Activated T-helper 17 cell treated with anti-CD3 and anti-CD28 coated beads, Interleukin-2, amount 50 U/mL, for 72 hours (primary cell): ENCODE measurements at places on chromosomes 5 and 9. TPM values are rescaled to one million over a fixed set of nuclear protein-coding genes. Genes with fewer than 3 reads are reported as not detected.

Gene EFNA5
- total RNA-seq: not detected

GRCh38 chr9:13146840-13147239 is 132.7 kb downstream of the MPDZ start:
- no peak for ATAC-seq

Gene PFN3
- total RNA-seq: not detected

Gene CD180
- total RNA-seq: 0.08 TPM

Gene C5
- 1.7 TPM for total RNA-seq

GRCh38 chr5:176450077-176450476 is 1.9 kb downstream of the FAF2 start:
- ATAC-seq: no peak
